Ureter (tissue), 1 donor: ENCODE measurements at places on chromosomes 16 and 17. TPM values are rescaled to one million over a fixed set of nuclear protein-coding genes. Genes with fewer than 3 reads are reported as not detected.

NECAB2 gene
- not detected for total RNA-seq

PLD6 gene
- 4.9 TPM for total RNA-seq

TERB1 gene
- 1.0 TPM for total RNA-seq

C17orf50 gene
- total RNA-seq = not detected
